NCI-H1436 (cell line): ENCODE measurements at places on chromosomes 7 and 10.
A peak's percentile ranks its signal among the peaks of the same experiment; 100 is the strongest.

- no peak for DNase-seq
Measured at GRCh38 chr10:116026315-116026714, 246.7 kb downstream of the GFRA1 start.

DNA sequence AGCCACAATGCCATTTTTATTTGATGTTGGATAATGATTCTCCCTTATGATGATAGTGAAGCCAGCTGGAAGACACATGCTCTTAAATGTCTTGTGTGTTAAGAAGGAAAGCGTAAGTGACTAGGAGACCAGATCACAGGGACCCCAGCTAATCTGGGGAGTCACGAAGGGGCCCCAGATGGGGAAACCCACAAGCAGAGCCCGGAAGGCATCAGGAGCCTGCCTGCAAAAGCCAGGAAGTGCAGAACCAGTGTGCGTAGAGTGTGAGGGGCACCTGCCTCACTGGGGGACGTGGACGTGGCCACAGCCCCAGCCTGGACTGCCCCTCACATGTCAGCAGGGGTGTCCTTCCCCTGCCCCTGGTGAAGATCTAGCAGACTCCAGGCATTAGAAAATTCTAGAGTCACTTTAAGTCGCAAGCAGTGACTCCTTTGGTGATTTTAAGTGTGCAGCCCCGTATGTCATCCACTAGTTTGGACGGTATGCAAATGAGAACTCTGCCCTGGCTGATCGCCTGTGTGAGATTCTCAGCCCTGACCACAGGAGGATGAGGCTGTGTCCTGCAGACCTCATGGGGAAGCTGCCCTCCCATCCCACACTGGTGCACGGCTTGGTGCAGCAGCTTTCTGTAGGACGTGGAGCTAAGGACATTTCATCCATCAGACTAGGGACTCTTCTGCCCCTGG, 243.0 kb downstream of the WDR37 start:
- DNase-seq: no peak

- no peak for DNase-seq
Measured at GRCh38 chr7:116097365-116098009, 66.9 kb upstream of the TFEC start.

GRCh38 chr10:84519235-84519634, 190.8 kb downstream of the CCSER2 start:
- no peak for DNase-seq

- DNase-seq: no peak
Measured at GRCh38 chr7:158315326-158315725, 272.3 kb downstream of the PTPRN2 start.

- no peak for DNase-seq
Measured at GRCh38 chr10:33416209-33416608, 81.7 kb upstream of the NRP1 start.

GRCh38 chr7:25672496-25672895, 444.2 kb upstream of the NPVF start:
- DNase-seq: no peak

GRCh38 chr7:46494441-46494840, 573.4 kb upstream of the IGFBP3 start:
- no peak for DNase-seq

- no peak for DNase-seq
Measured at GRCh38 chr10:128643658-128644057, 517.4 kb upstream of the MKI67 start.

- no peak for DNase-seq
Measured at GRCh38 chr10:21317902-21318301, 207.6 kb downstream of the SKIDA1 start.

DNA sequence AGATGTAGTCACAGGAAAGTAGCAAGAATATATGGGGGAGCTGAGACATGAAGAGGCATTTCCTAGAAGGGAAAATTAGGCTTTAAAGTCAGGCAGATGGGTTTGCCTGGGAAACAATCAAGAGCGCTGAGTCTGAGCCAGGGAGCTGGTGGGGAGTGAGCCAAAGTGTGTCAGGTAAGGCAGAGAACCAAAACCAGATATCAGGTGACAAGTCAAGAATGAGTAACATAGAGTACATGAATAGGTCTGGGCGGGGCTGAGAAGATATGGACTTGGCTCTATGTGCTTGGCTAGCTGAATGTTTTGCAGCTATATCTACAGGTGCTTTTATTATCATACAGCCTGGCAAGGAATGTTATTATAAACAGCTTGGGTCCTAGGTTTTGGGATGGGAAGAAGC, 49.3 kb downstream of the GPR141 start:
- no peak for DNase-seq

DNA sequence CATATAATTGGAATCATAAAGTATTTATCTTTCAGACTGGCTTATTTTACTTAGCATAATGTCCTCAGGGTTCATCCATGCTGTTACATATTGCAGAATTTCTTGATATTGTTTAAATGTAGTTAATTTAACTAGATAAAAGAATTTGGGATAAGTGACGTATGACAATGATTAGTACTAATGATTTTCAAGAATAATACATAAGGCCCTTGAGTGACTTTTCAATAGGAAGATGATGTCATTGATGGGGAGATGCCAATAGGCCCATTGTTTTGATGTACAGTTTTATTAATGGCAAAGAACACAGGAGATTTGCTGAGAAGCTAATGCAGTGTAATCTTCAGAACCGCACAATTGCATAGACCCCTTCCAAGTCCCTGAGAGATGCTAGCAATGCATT, 537.4 kb upstream of the PHF14 start:
- no peak for DNase-seq

DNA sequence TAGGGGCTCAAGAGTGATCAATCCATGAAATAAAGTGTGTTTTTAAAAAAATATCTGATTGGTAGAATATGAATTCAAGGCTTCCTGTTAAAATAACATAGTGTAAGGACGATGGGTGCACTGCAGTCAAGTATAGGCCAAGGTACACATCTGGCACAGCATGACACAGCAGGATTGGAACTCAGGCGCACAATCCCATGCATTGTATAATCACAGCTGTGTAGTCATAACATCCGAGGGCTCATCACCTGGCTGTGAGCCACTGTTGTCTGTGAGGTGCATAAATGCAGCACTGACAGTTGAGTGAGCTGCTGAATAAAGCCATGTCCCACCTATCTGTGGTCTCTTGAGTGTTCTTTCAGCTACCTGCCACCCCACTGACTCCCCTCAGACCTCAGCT, 142.3 kb upstream of the HPS1 start:
- DNase-seq: no peak

DNA sequence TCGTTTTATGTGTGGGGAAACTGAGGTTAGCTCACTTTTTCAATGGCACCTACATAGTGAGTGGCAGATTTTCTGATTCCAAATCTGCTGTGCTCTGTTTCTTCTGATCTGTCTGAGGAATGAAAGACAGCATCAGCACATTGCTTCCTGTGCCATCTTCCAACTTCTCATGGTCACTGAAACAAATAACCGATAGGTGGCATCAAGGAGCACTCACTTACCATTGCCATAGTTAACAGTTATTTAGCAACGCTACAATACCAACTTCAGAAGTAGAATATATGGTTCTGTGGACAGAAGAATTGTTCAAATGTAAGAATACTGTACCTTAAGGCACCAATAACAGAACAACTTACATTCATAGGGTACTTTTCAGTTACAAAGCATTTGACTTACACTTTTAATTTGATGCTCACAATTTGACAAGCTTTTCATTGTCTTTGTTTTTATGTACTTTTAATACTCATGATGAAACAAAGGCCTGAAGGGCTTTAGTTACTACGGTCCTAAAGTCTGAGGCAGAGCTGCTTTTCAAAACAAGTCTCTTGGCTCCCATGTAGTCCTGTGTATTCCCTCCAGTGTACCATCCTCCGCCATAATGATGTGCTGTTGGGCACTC, 228.9 kb upstream of the TCF7L2 start:
- DNase-seq: no peak

GRCh38 chr10:61626209-61626608, 36.5 kb upstream of the CABCOCO1 start:
- no peak for DNase-seq

DNA sequence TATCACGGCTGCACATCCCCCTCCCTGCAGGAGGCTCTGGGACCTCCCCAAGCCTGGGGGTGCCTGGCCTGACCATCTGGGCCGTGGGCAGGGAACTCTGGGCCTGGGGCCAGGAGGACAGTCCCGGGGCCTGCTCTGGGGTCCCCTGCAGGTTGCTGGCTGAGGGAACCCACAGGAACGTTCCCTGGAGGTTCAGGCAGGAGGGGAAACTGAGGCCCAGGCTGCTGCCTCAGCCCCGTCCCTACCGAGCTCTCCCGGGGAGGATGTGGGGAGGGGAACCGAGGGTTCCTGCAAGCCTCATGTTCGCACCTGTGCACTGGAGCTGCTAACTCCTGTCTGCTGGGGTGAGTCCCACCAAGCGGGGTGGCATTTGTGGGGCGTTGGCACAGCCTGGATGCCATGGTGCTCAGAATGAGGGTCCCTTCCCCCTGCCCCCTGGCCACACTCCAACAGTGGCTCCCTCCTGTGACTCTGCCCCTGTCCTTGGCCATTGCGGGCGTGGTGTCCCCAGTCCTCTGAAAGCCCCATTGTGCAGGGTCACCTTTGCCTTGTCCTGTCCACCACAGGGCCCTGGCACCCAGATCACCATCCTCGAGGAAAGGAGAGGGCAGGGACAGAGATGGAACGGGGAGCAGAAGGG, 9.4 kb downstream of the ELFN1 start:
- DNase-seq: no peak

- DNase-seq: no peak
Measured at GRCh38 chr7:80981405-80981804, 62.6 kb upstream of the SEMA3C start.

DNA sequence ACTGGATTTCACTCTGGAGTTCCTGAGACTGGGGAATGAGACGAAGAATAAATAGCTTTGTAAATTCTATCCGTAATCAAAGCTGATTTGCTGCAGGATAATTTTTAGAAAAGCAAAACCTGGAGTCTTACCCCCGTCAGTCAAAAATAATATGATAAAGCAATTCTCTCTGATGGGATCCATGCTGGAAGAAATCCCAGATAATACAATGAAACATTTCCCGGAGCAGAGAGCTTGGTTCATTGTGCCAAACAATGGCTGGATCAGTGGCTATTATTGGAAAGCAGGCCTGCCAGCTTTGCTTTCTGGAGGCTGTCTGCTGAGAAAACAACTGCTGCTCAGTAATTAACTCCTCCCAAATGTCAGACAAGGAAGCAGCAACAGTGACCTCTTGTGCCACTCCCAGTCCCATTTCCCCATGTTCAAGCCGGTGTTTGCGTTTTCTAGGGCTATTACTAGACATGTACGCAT, 609.4 kb upstream of the PCDH15 start:
- peak; percentile 46 for DNase-seq

DNA sequence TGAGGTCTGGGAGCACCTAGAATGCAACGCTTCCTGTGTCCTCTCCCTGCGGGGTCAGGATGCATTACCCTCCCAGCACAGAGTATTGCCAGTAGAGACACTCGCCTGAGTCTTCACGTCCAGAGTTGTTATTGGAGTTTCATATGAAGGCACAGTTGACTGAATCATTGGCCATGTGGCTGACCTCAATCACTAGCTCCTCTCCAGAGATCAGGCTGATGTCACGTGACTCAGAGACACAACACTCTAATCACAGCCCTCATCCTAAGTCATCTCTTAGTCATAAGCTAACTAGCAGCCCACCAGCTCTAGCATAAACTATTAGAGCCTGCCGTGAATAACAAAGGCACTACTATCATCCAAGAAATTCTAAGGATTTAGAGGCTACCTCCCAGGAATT, 107.8 kb downstream of the HECW1 start:
- no peak for DNase-seq

- DNase-seq: no peak
Measured at GRCh38 chr10:13470270-13470669, 58.5 kb downstream of the BEND7 start.

DNA sequence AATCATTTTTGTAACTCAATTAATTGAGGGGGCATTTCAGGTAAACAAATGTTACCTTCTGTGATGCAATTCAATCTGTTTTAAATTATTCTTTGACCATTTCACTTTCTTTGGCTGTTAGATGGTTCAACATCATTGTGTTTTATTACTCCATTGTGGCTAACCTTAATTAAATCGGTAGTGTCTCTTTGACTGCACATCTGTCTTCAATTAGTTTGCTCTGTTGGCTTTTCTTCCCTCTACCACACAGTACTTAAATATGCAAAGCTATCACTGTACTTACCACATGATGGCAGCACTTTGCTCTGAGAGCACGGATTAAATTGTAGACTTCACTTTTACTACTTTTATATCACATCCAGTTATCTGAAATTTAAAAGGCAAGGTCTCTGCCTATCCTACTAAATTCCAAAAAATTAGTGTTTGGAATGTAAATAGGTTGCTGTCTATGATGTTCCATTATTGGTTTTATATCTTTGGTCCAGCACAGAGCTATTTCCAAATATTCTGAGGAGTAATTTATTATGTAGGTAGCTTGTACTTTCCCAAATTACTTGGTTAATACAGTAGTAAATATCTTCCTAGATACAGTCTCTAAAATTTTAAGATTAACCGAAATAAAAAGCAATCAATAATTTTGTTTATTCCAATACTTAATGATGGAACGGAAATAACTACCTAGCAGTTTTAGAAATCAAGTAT, 352.0 kb downstream of the PCLO start:
- peak; percentile 40 for DNase-seq

GRCh38 chr10:80437227-80437626, 16.9 kb upstream of the TSPAN14 start:
- no peak for DNase-seq

GRCh38 chr7:125833839-125834238, 904.2 kb upstream of the POT1 start:
- DNase-seq: no peak

DNA sequence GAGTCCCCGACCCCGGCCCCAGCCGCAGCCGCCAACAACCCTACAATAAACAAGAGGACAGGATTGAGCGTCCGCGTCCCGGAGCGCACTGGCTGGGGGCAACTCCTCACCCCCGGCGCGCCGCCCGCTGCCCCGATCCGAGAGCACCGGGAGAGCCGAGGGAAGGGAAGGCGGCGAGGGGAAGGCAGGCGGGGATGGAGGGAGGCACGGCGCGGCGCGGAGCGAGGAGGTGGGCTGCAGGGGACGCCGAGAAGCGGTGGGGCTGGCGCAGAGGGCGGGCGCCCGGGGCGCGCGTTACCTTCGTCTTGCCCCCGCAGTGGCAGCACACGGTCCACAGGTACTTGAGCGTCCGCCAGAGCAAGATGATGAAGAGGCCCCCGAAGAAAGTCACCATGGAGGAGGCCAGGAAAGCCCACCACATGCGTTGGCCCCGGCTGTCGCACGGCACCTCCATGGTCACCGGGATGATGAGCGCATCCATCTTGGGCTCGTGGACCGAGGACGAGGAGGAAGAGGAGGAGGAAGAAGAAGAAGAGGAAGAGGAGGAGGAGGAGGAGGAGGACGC, 559 bp downstream of the KCNMA1 start:
- no peak for DNase-seq

- DNase-seq: no peak
Measured at GRCh38 chr7:39615350-39615975, 7.9 kb upstream of the RALA start.
